CD4-positive, alpha-beta T cell treated with Interleukin-2 at 100 ng/mL for 4 hours (primary cell): ENCODE measurements at places on chromosomes 7 and 10.

GRCh38 chr7:17185690-17186070, 112.8 kb upstream of the AHR start:
- DNase-seq: peak; percentile 56

- peak; percentile 63 for DNase-seq
These were observed 44.8 kb upstream of the DMBT1 start for GRCh38 chr10:122515588-122516231.

- DNase-seq: no peak
These were observed 27.7 kb downstream of the C1QL3 start for GRCh38 chr10:16493884-16494536.

DNA sequence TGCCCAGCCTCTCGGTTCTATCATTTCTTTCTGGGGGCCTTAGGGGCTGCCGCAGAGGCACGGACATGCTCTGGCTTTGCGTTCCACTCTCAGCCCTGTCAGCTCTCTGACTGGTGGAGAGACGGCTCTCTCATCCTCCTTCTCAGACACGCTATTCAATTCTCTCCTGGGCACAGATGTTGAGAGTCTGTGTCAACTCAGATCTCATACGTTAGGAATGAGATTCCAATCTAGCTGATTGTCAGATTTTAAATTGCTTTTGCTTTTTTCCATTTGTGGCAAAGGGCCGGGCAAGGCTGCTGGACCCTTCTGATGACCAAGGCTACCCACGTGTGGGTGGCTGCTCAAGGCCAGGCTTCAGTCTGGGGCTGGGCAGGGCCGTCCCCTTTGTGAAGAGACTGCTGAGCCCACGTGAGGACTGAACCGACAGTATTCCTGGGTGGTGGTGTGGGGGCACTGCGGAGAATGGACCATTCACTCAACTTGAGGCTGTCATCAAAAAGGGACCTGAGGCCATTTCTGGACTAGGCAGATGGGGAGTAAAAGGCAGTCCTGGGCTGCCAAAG, 71.5 kb downstream of the CLEC2L start:
- no peak for DNase-seq

- DNase-seq: no peak
These were observed 2.5 kb downstream of the PODXL start for GRCh38 chr7:131553931-131554330.

DNA sequence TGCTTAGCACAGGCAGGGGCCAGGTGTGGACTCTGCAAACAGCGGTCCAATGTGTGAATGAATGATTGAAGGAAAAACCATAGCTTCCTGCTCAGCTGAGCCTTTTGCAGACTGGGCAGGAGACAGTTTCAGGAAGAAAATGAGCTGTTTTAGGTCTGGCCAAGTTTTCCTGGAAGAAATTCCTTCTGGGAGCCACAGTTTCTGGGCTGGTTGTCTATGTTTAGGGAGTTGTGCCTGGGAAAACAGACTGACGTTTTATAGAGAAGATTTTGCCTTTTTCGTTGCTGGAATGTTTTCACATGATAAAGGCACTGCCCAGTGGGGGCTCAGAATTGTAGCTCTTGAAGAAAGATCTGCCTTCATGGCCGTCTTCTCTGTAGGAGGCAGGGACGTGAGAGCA, 255.1 kb downstream of the CCSER2 start:
- no peak for DNase-seq

GRCh38 chr10:124657806-124658205, 86.4 kb downstream of the FAM53B start:
- DNase-seq: peak; percentile 73

DNA sequence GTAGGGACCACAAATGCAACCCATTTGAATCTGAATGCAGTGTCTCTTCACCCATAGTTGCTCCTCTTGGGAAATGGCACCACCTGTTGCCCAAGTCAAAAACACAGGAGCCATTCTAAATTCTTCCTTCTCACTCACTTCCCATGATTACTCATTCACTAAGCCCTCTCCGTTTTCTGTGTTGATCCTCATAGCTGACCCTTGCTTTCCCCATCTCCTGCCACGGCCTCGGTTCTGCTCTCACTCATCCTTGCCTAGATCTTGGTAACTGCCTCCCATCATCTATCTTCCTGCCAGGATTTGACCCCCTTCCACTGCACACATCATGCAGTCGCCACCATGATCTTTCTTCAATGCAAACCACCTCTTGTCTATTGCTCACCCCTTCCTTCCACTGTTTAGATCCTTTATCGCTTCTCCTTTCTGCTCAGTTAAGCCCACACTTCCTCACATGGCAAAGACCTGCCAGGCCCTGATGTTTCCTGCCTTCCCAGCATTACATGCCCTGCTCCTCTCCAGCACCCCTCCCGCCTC, 19.0 kb upstream of the CPN1 start:
- DNase-seq: no peak

GRCh38 chr7:33845991-33846509, 59.3 kb upstream of the BMPER start:
- DNase-seq: no peak

DNA sequence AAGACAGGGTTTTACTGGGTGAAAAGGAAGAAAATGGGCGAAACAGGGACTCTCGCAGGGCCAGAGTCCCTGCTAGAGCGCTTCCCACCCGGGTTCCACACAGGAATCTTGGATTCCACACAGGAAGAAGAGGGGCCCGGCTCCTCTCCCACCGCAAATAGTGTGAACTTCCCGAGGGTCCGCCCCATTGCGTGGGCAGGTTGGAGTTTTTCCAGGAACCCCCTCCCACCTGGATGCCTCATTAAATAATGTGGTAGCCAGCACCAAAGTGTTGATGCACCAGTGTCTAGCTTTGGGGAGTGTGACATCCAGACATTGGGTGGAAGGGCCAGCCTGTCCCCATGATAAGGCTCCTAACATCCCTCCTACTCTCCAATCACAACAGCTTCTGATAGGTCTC, 330.3 kb upstream of the ZNF32 start:
- DNase-seq: no peak

DNA sequence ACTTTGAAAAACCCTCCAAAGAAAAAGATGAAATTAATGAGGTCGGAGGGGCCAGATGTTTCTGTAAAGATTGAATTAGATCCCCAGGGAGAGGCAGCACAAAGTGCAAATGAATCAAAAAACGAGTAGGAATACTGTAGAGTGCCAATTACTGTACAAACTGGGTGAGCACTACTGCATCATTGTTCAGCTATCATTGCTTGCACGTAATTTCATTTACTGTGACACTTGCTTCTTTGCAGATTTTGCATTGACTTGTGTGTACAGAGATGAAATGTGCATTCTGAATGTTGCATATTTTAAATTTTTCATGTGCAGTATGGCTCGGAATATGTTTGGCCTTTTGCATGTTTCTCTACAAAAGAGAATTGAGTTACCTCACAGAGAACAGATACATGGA, 123.7 kb downstream of the LCOR start:
- DNase-seq: no peak

DNA sequence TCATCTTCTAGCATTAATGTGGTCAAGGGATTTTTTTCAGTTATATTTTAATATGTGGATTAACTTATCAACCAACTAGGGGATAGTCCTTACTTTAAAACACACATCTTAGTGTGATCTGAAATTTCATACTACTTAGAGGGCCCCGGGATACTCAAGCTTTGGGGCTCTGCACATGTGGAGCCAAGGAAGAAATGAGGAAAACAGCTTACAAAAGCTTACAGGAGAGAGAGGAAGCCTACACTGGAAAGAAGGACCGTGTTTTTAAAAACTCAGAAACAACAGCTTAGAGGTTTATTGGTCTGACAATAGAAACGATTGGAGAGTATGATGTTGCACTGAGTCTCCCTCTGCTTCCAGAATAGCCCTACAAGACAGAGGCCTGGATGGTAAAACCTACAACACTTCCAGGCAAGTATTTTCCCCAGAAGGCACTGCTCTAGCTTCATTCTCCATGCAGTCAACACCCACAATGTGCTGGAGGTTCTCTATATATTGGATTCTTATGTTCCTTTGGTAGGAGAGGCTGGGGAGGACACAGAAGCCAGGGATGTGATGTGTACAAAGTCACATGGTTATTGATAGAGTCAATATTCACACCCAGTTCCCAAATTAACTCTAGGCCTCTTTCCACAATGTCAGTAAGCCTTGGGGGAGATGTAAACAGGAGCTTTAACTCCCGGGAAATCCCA, 47.3 kb downstream of the JCAD start:
- no peak for DNase-seq

DNA sequence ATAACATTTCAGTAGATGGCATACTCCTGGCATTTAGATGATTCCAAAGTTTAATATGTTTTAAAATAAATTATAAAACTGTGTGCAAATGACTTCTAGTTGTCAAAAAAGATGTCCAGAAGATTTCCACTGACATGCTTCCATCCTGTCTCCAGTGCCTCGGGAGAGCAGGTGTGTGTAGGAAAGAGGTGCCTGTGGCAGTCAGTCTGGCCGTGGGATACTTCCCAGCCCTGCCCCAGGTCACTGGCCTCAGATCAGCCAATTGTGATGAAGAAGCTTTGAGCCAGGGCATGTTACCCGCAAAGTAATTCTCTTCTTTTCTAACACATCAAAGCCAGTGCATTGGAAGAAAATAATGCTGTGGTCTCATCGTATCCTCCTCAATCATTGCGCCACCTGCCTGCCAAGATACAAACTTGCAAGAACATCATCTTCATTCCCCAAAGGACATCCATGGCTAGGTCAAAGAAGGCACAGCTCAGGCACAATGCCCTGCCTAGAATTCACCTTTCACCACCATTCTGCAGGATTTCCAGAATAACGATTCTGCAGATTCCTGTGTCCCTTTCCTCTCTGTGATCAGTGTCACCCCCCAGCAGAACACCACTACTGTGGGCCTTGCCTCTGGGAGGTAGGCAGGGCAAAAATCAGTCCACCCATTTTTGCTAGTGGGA, 6.3 kb upstream of the KCNMA1 start:
- no peak for DNase-seq

DNA sequence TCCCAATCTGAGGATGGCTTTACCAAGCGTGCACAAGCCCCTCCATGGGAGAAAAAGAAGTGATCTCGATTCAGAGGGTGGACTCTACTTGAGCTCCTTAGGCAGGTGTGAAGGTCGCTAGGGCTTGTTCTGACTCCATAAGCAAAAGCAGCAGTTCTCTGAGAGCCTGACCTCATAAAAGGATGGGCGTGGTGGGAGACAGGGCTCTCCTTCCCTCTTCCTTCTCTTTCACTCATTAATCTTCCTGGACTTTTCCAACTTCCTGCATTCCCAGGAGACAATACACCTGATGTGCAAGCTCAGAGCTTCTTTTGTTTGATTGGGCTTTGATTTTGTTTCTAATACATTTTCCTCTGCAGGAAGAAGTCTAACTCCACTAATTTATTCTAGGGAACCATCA, 22.3 kb upstream of the TMEM72 start:
- DNase-seq: no peak

- DNase-seq: no peak
These were observed 11.7 kb downstream of the SRPK2 start for GRCh38 chr7:105376908-105377533.

DNA sequence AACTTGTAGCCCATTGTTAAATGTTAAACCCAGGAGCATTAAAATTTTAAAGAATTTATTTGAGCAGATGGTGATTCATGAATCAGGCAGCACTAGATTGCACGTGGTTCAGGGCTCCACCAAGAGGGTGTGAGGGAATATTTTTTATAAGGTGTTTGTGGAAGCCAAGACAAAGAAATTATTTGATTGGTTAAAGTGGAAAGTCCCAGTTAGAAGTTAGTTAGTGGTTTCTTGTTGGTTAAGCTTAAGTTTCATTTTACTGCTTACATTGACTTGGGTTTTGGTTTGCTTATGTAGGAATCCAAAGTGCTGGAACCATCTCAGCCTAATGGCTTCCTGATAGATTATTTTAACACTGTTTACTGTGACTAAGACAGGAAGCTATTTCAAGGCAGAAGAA, 906.2 kb downstream of the LRMDA start:
- no peak for DNase-seq

GRCh38 chr10:12984165-12984747, 17.3 kb downstream of the CCDC3 start:
- DNase-seq: no peak

GRCh38 chr7:140571538-140572122, 69.0 kb downstream of the DENND2A start:
- no peak for DNase-seq

- no peak for DNase-seq
These were observed 34.1 kb downstream of the ZRANB1 start for GRCh38 chr10:124975977-124976514.

DNA sequence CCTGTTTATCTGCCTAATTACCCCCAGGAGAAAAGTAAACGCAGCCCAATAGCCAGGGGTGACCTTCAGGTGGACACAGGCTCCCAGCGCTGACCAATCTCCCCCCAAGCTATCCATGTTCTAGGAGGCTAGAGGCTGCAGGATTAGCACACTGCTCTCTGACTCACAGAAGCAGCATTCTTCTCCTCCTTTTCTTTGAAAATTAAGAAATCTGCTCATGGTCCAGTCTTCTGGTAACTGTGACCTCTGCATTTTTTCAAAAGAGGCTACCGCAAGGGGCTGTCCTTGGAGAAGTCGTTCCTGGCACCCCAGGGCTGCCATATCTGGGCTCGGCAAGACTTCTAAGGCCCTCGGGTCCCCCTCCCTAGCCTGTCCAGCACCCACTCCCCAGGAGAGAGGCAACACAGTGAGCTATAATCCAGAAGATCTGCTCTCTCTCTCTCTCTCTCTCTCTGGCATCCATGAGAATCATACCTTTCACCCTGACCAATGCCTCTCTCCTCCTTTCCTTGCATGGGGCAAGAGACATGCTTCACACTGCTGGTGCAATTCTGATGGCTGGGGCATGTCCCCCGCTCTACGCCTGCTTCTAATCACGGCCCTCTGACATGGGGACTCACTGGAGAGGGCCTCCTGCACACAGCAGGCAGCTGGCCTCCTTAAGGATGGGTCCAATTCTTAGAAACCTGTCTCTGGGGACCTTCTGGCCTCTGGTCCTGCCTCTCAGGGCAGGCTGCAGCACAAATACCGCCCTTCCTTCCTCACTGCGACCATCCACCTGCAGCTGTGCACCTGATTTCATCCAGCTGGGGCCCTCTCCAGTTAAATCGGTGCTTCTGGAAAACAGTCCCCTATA, 27.3 kb downstream of the ANXA11 start:
- no peak for DNase-seq

GRCh38 chr7:20381406-20382034, 50.8 kb downstream of the ITGB8 start:
- no peak for DNase-seq

DNA sequence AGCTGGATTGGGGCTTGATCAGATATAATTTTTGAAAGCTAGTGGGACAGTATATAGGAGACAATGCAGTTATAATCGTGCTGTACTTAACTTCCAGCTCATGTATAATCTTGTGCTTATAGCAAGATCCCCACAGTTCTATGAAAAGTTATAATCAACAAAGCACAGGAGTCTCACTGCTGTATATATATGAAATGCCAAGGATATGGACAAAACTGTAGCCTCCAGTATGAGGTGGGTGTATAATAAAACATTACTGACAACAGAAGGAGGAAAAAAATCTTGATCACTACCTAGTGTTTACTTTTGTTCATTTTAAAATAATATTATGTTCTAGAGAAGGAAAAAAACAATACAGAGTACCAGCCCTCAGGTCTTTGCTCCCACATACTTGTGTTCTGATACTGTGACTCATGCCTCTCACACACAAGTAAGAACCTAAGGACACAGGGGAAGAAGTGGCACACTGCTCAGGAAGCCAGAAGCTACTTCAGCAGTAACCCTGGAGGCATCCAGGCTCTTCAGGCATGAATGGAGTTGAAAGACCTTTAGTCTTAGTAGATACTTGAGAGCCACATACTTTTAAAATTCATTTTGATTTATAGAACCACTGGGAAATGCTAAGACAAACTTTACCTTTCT, 265.7 kb upstream of the IMMP2L start:
- no peak for DNase-seq
